AG10803 (cell line): ENCODE measurements at places on chromosomes 7 and 10.

- no peak for DNase-seq
These were observed 80.3 kb downstream of the SND1 start for GRCh38 chr7:127732306-127732705.

- DNase-seq = no peak
These were observed 131.1 kb downstream of the KCND2 start for GRCh38 chr7:120404042-120404441.

DNA sequence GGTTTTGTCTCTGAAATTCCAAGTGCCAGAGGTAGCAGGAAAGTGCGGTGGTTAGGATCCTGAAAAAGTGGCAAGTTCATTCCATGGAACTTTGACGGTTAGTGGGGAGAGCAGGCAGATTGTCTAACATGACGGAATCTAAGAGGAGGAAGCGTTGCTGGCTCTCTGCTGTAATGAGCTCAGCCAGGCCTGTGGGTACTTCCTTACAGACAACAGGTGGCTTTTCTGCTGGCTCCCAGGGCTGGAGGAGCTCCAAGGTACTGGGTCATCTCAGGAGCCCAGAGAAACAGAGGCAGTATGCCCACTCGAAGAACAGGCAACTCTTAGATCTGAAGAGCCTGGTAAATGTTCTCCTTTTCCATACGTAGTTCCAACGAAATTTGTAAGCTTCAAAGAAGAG lies 3.1 kb upstream of the AIFM2 start:
- no peak for DNase-seq

DNA sequence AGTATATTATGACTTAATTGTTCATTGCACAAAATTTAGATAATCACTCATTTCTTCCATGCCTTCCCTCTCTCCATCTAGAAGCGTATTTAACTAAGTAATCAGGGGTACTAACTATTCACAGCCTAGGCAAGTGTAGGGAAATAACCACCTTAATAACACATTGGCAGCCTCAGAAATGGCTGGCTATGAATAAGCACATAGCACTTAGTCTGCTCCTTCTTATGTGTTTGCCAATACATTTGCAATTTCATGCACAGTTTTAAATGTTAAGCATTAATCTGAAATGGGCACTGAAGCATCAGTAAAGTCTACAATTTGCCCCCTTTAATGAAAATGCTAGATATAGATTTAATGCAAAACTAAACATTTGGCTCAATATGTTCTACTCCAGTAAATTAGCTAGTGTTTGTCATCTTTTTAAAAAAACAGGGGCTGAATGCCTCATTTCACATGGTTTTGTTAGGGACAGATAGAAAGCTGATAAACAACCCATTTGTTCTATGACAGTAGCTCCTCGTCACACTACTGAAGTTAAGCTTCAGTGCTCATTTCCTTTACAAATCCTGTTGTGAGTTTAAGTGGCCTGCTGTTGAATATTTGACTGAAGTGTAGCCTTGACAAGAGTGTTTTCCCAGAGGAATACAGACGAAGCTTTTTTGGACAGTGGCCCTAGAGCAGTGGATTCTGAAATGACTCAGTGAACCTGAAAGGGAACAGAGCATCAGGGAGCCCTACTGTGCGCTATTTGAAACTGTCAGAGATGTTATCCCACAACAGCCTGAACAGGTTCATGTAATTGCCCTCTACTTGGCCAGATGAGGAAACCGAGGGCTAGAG lies 30.5 kb downstream of the HHEX start:
- no peak for DNase-seq

DNA sequence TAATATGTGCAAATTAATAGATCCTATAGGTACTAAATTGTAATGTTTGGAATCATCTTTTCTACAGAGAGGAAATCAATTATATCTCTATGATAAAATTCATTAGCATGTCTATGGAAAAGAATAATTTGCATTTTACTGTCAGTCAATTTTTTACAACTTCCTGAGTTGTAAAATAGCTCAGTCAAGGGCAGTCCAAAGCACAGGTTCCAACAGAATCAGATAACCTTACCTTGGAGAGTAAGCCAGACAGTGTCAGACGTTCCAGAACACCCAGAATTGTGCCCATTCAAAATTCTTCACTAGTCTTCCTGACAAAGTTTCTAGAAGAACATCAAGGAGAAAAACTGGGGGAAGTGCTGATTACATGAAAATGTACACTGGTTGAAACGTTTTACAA lies 31.1 kb upstream of the IMMP2L start:
- DNase-seq = no peak

DNA sequence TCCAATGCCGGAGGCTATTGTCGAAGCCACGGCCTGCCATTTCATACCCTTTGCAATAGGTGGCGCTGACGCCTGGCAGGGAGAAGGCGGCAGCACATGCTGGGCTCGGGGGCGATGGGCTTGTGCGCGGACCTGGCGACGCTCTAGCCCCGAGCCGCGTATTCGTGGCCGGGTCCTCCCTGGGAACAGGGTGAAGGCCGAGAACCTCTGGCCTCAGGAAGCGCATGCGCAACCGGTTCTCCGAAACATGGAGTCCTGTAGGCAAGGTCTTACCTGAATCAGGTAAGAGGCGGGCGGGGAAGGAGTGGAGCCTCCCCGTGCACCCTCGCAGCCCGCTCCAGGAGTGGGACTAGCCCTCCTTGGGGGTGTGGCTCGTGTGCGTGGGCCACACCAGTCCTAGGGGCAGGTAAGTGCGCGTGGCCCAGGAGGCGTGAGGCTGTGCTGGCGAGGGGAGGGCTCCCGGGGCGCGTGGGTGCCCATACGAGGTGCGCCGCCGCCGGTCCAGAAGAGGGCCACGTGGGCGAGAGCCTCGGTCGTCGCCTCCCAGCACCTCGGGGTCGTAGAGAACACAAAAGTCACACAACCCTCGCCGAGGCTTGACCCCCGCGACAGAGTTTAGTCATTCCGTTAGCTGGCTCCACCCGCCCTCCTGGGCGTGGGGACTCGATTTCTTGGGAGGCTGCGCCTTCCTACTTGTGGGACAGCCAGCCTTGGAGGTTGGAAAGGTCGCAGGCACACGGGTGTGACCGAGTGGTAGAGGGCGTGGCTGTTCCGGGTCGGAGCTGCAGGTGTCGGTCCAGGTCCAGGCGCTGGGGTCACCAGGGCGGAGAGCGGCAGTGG lies 5.6 kb upstream of the MEST start:
- DNase-seq = no peak

DNA sequence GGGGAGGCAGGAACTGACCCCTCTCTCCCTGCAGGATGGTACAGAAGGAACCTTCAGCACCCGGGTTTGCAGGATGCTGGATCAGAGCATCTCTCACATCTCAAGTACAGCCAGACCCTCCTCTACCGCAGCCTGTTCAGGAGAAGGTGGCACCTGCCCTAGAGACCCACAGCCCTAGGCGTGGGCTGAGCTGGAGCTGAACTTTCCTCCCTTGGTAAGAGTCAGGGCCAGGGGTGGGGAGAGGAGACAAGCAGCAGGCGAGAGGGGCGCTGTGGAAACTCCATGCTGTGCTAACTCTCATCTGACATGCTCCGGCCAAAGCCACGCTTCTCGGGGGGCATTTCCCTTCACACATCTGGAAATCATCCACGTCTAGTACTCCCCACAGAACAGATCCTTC lies 154.4 kb downstream of the DIP2C start:
- DNase-seq = no peak

DNA sequence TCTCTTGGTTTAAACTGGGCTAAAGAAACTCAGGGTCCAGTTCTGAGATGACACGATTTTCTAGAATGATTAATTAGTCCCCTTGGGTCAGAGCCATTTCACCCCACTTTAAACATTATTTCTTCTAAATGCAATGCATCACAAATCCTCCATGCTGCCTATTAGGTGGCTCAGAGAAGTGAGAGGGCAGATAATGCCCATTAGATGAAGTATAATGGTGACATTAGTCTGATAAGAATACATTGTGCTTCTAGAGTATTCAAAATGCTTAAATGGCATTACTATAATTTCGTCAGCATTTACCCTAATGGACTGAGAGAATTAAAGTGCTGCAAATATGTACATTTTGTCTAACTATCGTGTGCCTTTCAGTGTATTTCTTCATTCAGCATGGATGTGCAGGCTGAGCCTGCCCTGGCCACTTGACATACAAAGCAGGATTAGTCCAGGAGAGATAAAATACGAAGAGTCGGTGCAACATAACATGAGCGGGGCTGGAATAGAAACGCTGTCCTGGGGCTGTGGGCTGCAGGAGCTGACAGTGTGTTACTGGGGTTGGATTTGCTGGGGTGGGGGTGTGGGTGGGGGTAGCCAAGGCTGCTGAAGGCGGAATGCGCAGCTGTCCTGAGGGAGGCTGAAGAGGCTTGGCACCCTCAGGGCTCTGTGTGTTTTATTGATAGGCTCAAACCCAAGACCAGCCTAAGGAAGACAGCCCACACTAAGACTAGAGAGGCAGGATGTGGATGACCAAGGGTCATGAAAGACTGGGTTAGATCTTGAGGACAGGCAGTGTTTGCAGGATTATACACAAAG lies 52.8 kb upstream of the KLF6 start:
- no peak for DNase-seq

- DNase-seq = peak; percentile 8
These were observed 119.2 kb downstream of the ANK3 start for GRCh38 chr10:60270426-60270825.

DNA sequence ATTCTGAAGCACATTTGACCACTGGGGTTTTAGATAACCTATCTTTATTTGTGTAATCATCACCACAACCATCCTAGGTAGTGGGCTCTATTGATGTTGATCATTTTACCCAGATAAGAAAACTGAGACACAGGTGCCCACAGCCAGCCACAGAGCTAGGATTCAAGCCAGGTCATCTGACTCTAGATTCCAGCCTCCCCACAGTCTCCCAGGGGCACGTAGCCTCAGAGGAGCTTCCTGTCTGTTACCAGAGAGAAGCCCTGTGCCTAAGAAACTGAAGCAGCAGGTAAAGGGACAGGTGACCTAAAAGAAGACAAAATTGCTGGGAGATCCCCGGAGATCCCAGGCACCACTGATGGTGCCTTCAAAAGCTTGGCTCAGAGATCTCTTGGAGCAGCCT lies 55.8 kb downstream of the ALOX5 start:
- DNase-seq = no peak

GRCh38 chr7:27118580-27118979 lies 12.0 kb downstream of the HOXA4 start:
- DNase-seq = no peak

- DNase-seq = no peak
These were observed 69.3 kb upstream of the PARD3 start for GRCh38 chr10:34884272-34884952.

- no peak for DNase-seq
These were observed 107.3 kb downstream of the CYTH3 start for GRCh38 chr7:6165075-6165474.

DNA sequence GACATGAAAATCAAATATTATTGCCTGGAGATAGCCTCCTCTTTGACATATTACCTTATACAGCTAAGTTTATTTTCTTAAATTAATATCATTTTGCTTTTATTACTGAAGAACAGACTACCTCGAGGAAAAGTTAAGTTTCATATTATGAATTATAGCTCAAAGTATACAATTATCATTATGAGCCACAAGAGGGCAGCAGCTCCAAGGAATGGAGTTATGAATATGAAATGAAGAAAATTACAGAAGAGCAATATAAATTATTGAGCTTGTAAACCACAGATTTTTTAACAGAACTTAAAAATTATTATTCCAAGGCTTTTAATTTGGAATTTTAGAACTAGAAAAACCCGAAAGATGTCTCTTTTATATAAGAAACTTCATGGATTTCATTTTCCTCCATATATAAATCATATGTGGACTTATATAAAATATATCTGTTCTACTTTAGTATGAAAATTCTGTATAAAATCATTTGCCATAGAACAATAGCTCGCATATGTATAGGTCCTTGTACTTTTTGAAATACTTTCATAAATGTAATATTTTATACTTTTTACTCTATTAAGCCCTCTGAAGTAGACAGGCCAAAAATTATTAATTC lies 40.1 kb downstream of the IQUB start:
- DNase-seq = peak; percentile 35

DNA sequence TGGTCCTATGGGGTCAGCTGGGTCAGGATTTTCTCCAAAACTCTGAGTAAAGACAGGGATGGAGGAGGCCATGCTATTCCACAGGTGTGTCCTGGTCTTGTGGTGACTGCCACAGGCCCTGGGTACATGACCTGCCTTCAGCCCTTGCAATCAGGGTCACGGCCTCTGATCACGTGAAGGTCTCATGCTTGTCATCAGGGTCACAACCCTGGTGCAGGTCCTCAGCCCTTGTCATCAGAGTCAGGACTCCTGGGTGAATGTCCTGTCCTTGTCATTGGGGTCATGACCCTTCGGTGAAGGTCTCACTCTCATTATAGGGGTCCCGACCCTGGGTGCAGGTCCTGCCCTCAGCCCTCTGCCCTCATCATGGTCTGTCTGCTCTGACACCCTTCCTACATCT lies 21.9 kb upstream of the TBRG4 start:
- no peak for DNase-seq

GRCh38 chr7:32462977-32463376 lies 27.2 kb downstream of the LSM5 start:
- no peak for DNase-seq

DNA sequence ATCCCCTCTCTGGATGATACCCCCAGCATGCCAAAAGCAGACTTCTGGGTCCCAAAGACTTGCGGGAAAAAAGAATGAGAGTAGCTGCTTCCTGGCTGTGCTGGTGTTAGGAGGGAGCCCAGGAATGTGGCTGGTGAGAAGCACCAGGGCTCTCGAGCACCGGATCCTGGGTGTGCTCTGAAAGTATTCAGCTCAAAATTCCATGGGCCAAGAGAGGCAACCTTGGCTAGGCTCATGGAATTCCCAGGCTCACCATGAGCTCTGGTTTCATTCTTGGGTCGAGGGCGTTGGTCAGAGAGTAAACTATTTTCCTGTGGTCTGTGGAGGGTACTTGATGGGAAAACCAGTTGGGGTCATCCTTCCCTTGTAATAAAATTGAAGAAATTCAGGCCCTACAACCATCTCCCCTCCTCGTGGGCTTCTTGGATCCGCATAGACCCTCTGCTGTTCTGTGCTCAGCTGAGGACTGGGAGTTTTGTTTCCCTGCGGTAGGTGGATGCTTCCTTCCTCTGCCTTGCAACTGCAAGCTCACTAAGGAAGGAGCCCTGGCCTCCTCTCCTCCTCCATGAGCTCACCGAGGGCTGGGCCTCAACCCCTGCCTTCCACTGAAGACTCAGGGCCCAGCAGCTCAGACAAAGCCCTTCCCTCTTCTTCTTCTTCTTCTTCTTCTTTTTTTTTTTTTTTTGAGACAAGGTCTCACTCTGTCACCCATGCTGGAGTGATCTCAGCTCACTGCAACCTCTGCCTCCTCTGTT lies 34.5 kb upstream of the AQP1 start:
- DNase-seq = peak; percentile 22

- peak; percentile 88 for DNase-seq
These were observed 121.9 kb upstream of the AKR1E2 start for GRCh38 chr10:4704034-4704545.

- DNase-seq = no peak
These were observed 43.3 kb downstream of the NRAP start for GRCh38 chr10:113620511-113620910.

- no peak for DNase-seq
These were observed 2.5 kb downstream of the VAX1 start for GRCh38 chr10:117135480-117136140.
